ENCODE measurements at places on chromosomes 7 and 10. TPM values are rescaled to one million over a fixed set of nuclear protein-coding genes. Genes with fewer than 3 reads are reported as not detected.

The ANKRD61 gene
- total RNA-seq, result not detected

The MRPS24 gene
- 98.7 TPM for total RNA-seq

The SP4 gene
- total RNA-seq, result 1.8 TPM

The GPR15LG gene
- total RNA-seq, result not detected

The GPRIN2 gene
- not detected for total RNA-seq

The CLCN1 gene
- not detected for total RNA-seq

The LRIT1 gene
- total RNA-seq, result not detected

The SUN3 gene
- not detected for total RNA-seq

The PHYH gene
- total RNA-seq, result 18.8 TPM

The VENTX gene
- total RNA-seq, result not detected

The NRCAM gene
- 67.4 TPM for total RNA-seq

The ADCYAP1R1 gene
- total RNA-seq, result not detected

The PMS2 gene
- total RNA-seq, result 11.0 TPM

The CFTR gene
- not detected for total RNA-seq

The NUTM2E gene
- total RNA-seq, result not detected

The EGFR gene
- total RNA-seq, result 49.9 TPM

The ECHS1 gene
- total RNA-seq, result 103 TPM

The LOXL4 gene
- 9.1 TPM for total RNA-seq

The NKX2-3 gene
- not detected for total RNA-seq

The MACROH2A2 gene
- 7.6 TPM for total RNA-seq

The HUS1 gene
- 12.1 TPM for total RNA-seq

The GSTO2 gene
- 0.32 TPM for total RNA-seq

The LRRD1 gene
- not detected for total RNA-seq

The FAM13C gene
- 2.6 TPM for total RNA-seq

The AKR1C8 gene
- not detected for total RNA-seq

The H2BK1 gene
- total RNA-seq, result not detected

The ANKRD26 gene
- total RNA-seq, result 6.3 TPM

The PAX4 gene
- total RNA-seq, result not detected

Data from cardiac atrium fibroblast (primary cell).